BE2C (cell line): ENCODE measurements at places on chromosomes 2 and 18.

DNA sequence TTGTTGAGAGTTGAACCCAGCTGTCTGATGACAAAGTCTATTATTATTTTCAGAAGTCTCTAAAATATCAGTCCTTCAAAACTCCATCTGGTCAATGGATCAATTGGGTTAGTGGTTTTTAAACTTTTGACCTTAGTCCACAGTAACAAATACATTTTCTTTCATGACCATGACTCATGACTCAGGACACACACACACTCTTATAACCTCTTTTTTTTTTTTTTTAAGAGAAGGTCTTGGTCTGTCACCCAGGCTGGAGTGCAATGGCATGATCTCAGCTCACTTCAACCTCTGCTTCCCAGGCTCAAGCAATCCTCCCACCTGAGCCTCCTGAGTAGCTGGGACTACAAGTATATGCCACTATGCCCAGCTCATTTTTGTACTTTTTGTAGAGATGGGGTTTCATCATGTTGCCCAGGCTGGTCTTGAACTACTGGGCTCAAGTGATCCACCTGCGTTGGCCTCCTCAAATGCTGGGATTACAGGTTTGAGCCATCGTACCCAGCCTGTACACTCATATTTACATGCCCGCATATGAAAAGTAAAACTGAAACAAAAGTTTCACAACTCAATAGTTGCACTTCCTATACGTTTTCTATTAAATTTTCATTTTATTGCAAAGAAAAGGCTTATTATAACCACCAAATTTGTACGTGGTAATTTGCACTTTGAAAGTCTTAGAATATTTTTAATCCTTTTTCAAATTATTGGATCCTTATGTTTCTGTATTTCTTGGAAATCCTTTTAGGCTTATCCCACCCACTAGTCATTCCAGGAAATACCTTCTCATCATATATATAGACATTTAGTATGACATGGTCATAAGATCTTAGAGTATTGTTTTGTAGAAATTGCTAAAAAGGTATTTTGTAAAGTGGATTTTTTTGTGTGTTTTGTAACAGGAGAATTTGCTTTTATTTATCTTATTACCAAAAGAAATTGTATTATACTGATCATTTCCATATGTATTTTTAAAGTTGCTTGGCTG lies 199.0 kb downstream of the LPIN1 start:
- no peak for DNase-seq

DNA sequence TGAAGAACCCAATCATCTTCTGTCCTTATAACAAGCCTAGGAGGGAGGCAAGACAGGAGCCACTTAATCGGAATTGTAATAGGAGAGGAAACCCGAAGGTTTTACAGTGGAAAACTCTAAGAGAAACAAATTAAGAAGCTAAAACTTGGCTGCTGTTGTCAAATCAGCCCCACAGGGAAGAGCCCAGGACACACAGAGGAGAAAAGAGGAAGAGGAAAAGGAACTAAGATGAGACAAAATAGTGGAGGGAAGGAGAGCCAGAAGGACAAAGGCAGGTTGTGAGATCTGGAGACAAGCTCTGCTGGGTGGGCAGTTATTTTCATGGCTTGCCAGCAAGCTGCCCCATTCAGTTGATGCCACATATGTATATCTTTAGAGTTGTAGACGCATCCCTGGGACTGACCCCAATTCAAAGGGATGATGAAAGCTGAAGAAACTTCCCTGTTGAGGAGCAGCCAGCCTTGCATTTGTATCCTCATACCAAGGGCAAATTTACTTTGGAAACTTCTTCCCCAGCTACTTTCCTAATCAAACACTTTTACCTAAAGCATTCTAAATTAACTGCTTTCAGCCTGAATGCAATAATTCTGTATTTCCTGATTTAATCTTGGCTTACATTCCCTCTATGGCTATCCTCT lies 499.8 kb upstream of the MEIS1 start:
- no peak for DNase-seq

DNA sequence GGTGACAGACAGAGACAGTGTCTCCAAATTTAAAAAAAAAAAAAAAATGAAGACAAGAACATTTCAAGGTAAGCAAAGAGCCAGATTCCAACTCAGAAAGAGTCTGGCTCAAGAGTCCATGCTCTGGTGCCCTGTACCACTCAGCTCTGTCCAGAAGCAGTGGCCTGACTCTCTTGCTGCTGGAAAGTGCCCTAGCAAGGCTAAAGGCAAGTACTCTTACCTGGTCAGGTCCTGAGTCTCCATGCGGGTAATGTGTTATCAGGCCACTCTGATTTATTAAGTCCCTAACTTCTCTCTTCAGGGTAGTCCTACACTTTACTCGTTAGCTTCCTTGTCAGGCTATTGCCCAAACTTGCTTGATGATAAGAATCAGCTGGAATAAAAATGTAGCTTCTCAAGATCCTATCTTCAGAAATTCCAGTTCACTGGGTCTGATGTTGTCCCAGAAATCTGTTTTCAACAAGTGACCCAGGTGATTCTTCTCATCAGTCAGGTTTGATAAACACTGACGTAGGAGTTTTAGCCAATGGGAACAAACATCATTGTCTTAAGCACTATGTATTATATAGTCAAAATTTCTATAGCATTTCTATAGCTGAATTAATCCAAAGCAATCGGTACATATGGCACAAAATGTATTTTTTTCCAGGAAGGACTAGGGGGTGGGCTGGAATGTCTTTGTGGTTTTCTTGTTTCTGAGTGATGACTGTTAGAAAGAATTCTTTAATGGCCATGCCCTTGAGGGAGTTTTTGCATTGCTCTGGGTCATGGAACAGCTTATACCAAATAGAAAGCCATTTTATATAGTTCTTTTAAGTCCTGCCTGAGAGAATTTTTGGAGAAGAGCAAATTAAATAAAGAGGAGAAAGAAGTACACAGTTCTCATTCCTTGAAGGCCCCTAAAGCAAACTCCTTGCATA lies 139.9 kb upstream of the DNMT3A start:
- no peak for DNase-seq

GRCh38 chr2:71148506-71149063 lies 18.2 kb downstream of the MPHOSPH10 start:
- DNase-seq = no peak

DNA sequence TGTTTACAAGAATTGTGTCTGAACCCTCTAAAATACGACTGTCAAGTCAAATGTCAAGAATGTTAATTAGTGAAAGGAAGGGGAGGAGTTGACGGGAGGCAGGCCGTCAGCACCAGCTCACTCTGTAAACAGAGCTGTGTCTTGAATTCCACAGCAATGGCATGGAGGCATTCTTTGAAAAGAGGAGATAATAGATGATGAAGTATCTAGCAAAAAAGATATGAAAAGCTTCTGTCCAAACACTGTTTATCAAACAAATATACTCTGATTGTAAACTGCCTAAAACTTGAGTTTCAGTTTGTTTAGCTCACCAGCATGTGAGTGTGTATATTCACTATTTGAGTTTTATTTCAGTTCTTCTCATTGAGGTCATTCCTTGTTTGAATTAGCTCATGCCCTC lies 94.7 kb upstream of the CDC42EP3 start:
- DNase-seq = no peak

GRCh38 chr2:184579226-184579625 lies 19.1 kb upstream of the ZNF804A start:
- no peak for DNase-seq

GRCh38 chr18:12751503-12751884 lies 48.7 kb downstream of the PSMG2 start:
- DNase-seq = no peak

DNA sequence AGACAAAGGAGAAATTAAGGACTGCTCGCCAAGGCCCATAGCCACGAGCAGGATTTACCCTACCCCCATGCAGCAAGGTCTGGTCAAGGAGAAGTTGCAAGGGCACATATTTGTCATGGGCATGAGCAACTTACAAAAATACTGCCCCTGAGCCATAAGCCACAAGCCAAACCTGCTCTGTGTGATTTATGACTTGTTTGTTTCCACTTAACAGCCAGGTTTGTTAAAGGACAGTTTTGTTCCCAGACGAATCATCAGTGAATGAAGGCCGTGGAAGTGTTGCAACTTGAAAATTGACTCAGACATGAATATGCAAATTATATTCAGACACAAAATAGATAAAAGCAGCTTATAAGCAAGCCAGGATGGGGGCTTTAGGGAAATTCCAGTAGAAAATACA lies 31.3 kb upstream of the EVA1A start:
- DNase-seq = no peak

DNA sequence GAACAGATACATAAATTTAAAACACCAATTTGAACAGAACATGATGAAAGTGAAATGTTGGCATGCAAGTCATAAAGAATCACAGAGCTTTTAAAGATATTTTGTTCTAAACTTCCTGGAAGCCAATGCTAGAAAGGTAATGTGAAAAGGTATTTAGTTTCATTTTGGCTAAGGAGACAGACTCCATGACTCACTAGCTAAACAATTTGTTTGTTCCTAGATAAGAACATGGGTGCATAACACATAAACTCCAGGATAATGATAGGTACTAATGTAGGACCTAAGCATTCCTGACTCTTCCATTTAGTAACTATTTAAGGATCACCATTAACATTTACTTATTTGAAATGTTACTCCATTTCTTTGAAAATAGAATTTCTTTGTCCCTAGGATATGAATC lies 292.5 kb upstream of the CNTNAP5 start:
- DNase-seq = no peak

DNA sequence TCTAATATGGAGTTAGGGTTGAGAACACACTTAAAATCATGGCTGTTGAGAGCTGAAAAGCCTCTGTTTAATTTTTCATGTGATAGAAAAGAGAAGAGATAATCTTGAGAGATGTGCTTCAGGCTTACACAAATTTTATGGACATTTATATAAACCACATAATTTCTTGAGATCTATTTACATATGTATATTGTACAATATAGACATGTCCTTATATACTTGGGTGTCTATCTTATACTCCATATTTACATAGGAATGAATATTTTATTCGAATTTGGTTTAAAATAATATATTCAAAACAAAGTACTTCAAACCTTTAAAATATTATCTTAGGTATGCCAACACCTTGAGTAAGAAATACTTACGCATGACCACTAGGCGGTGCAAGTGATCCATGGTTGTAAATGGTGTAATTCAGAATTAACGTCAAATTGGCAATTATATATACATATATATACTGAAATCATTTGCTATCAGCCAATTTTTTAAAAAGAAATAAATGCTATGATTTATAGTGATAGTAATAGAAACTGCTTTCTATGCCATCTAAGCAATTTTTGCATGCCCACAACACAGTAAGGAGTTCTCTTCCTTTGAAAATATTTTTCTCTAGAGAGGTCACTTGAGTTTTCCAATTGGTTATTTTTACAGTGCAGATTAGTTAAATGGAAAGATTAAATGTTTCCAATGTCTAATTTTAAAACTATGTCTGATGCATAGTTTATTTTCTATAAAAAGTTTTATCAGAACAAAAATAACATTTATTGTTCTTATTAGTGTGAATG lies 37.6 kb upstream of the SPAG16 start:
- DNase-seq = peak; percentile 68

DNA sequence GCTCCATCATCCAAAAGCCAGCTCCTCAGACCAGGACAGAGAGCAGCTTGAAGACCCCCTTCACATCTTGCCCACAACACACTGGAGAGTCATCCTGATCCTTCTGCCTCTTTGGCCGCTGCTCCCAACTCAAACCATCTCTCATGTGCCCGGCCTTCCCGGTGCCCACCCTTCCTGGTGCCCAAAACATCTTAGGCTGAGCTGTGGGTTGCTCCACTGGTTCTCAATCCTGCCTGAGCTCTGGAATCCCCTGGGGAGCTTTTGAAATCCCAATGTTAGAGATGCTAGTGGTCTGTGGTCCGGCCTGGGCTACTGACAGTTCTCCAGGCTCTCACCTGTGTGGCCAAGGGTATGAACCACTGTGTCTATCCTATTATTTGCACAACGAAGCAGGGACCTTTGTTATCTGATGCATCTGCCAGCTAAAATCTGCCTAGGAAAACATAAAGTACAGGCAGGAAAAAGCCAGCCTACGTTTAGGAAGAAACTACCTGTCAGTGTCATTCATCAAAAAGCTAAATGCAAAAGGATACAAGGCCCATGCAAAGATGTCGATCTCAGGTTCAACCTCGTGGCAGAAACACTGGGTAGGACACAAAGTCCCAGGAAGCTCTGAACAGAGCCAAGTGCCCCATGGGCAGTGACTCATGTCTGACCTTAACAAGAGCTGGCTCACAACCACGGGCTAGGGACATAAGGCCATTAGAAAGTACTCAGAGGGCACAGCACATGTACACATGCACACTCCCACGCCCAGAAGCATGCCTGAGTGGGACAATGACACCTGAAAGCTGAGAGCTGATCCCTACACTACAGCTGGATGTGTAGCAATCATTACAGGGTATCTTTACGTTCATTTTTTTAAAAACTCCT lies 30.8 kb downstream of the TBC1D8 start:
- peak; percentile 32 for DNase-seq

- no peak for DNase-seq
These were observed 9.7 kb downstream of the CMPK2 start for GRCh38 chr2:6855860-6856547.

DNA sequence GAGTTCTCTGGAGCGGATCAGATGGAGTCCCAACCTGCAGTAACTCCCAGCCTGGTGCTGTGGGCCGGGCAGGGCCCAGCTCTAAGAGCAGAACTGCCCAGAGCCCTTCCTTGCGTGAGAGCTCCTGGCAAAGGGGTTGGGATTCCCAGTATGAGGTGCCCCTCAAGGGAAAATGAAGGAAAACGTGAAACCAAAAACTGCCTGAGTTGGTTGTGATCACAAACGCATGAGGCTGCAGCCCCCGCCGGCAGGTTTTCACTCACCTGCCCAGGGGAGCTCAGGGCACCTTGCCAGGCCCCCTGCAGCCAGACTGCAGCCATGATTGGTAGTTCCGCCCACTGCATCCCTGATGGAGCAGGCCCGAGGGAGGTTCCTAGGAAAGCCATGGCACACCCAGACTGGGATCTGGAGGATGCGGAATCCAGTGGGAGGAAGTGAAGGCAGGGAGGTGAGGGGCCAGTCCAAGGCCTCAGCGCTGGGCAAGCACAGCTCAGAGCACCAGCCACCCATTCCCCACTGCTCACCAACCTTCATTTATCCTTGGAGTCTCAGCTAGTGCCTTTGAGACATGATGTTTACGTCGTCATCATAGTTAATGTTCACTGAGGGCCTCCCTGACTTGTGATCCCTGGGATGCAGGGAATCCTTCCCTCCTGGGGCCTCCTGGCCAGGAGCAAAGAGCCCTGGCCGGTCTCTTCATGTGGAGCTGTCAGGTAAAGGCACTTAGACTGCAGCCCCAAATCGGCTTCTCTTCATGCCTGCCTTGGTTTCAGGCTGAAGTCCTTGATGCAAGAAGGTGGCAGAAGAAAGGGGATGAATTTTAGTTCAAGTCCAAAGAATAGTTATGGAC lies 103.2 kb downstream of the INHBB start:
- DNase-seq = no peak

- DNase-seq = no peak
These were observed 1.4 kb downstream of the DNAJC10 start for GRCh38 chr2:182717416-182717815.

- DNase-seq = no peak
These were observed 478.1 kb upstream of the MAP2 start for GRCh38 chr2:208945719-208946256.

GRCh38 chr2:180554330-180554729 lies 426.1 kb upstream of the UBE2E3 start:
- DNase-seq = no peak

DNA sequence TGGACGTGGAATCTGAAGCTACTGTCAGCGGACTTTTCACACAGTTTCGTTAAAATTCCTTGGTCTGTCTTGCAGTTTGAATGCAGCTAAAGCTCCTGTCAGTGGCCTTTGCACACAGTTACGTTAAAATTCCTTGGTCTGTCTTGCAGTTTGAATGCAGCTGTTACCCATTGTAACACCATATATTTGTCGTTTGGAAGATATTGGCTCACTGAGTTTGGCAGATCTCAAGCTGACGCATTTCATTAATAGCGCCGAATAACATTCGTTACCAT lies 1.0 kb downstream of the LIMS1 start:
- DNase-seq = no peak
